NCI-H187 treated with DMSO at 0.1 percent for 48 hours (cell line): ENCODE measurements at places on chromosomes 13 and 19.

DNA sequence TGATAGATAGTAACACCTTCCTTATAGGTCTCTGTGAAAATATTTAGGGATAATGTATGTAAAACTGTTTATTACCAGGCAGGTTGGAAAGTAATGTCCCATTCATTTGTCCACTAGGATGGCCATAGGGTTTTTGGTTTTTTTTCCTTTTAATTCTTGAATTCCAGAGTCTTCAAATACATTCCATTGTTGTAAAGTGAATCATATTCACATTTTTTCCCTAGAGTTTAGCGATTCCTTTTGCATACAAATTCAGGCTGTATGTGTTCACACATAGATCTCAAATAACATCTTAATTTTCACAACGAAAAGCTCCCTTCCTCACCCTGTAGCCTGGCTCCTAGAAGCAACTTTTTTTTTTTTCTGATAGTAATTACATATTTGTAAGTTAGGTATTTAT, 1.8 kb upstream of the ZNF557 start:
- no peak for DNase-seq

DNA sequence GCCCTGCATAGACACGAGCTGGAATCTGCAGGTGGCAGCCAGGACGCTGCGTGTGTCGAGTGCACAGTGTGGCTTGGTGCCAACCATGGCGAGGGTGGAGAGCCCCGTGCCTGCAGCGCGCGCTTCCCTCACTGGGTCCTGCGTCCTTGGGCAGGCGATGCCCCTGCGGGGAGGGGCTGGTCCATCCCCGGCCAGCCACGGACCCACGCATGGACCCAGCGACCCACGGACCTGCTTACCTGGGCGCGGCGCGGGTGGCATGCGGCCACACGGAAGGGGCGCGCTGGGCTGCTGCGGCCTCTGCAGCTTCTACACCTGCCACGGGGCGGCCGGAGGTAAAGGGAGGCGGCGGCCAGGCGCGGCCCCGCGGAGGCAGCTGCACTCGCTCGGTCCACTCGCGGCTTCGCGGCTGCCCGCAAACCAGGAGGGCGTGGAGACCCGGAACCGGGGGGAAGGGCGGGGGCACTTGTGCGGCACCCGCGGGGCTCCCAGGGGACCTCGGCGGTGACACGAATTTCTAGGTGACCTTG, 569 bp upstream of the MCF2L start:
- peak; percentile 33 for DNase-seq

DNA sequence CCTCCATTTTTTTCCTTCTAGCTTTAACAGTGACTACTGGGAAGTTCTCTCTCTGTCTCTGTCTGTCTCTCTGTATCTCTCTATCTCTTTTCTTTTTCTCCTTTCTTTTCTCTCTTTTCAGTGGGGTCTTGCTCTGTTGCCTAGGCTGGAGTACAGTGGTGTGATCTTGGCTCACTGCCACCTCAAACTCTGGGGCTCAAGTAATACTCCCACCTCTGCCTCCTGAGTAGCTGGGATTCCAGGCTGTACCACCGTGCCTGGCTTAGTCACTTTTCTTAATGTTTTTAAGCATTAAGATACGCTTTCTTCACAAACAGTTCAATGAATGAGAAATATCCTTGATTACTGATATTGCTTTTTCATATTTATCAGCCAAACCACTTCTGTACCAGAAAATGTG, 13.1 kb downstream of the PCCA start:
- DNase-seq, result no peak

DNA sequence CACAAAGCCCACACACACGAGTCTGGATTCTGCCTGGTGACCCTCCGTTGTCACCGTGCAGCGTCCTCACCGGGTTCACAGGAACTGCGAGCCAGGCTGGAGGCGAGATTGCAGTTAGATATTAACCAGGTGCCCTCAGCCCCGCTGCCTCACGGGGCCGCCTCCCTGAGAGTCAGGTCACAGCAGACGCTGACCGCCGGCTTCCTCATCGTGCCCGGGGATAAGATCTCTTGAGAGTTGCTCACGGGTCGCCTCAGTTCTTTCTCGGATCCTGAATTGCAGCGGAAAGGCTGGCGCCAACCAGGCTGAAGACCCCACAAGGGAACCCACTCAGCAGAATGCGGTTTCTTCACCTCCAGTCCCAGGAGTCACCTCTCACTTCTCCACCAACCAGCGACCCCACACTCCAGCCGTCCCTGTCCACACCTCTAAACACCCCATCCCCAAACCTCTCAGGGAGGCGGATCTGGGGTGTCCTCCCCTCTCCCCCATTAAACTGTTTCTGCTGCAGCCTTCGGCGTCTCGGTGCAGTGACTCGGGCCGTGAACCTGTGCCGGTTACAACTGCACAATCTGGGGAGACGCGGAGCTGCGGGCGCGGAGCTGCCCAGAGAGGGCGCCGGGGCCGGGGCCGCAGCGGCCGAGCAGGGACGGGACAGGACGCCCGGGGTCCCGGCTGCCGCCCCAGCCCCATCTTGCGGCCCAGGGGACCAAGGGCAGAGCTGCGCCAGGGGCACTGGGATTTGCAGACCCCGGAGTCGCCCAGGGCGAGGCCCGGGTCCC, 591 bp downstream of the ZNF823 start:
- no peak for DNase-seq

GRCh38 chr13:90868321-90868920, 479.1 kb upstream of the MIR17HG start:
- no peak for DNase-seq

- no peak for DNase-seq
These were observed 725 bp downstream of the ZNF682 start for GRCh38 chr19:20038358-20039202.

GRCh38 chr13:34695063-34695462, 247.0 kb upstream of the NBEA start:
- no peak for DNase-seq

- no peak for DNase-seq
These were observed 533 bp downstream of the ZNF544 start for GRCh38 chr19:58229255-58229639.

GRCh38 chr13:39105110-39105509, 66.9 kb downstream of the NHLRC3 start:
- DNase-seq, result peak; percentile 13

- DNase-seq, result no peak
These were observed 204.4 kb downstream of the COG6 start for GRCh38 chr13:39859898-39860297.

- no peak for DNase-seq
These were observed 5.6 kb downstream of the INAFM1 start for GRCh38 chr19:47280183-47280797.

GRCh38 chr19:35514282-35514809, 897 bp upstream of the DMKN start:
- no peak for DNase-seq

- DNase-seq, result no peak
These were observed 58.7 kb downstream of the SLC15A1 start for GRCh38 chr13:98693756-98694155.

DNA sequence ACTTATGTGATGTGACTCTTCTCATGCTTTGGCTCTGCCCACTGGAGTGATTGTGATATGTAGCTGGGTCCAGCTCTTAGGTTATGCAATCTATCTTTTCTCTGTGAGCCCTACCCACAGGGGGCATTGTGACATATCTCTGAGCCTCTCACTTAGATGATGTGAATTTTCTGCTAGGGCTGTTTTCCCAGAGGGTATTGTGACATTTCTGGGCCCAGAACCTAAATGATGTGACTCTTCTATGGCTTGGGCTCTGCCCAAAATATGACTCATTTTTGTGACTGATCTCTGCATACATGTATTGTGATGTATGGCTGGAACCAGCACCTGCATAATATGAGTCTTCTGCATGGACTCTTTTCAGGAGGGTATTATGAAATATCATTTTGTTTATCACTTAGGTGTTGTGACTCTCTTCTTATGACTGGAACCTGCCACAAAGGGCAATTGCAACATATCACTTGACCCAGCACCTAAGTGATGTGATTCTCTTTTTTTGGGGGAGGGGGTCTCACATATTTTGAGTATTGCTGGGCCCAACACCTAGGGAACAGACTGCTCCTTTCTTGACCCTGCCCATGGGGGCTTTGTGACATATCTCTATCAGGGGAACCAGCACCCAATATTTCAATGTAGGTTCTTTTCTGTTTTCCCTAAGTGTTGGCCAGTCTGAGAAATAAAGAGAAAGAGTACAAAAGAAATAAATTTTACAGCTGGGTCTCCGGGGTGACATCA, 12.1 kb upstream of the ZNF254 start:
- DNase-seq, result no peak

DNA sequence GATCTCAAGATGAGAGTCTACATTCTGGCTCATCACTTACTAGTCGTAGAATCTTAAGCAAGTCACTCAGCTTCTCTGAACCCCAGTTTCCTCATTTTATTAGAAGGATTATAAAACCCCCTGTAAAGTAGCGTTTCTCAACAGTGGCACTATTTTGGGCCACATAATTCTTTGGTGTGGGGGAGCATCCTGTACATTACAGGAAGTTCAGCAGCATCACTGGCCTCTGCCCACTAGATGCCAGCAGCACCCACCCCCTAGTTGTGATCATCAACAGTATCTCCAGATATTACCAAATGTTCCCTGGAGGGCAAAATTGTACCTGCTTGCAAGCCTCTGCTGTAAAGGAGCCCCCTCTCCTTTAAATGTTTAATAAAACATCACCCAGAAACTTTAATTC, 22.6 kb downstream of the STARD13 start:
- DNase-seq, result no peak

- no peak for DNase-seq
These were observed 88.2 kb upstream of the ARGLU1 start for GRCh38 chr13:106656186-106656585.

- no peak for DNase-seq
These were observed 18.8 kb downstream of the HIPK4 start for GRCh38 chr19:40370997-40371801.

DNA sequence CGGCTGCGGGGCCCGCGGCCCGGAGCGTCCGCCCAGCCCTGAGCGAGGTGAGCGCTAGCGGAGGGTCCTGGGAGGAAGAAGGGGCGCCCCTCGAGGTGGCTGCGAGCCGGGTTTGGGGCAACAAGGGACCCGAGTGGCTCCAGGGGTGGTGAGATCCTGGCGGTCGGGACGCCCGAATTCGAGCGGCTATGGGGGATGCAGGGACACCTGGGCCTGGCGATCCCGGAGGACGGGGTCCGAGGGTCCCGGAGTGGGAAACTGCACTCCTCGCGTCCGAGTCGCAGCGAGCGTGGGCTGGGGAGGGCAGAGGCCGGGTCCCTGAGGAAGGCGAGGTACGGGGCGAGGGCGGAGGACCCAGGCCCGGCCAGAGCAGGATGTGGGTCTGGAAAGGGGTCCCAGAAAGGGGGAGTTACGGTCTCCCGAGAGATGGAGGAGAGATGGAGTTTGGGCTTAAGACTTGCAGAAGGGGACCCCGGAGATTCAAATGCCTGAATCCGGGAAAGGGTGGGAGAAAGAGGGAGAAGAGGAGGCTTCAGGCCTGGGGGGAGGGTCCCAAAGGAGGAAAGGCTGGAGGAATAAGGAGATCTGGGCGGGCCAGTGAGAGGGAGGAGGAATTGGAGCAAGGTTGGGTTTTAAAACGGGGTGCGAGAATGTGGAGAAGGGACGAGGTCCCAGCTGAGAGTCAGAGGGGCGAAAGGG, 542 bp downstream of the CACNG7 start:
- no peak for DNase-seq

DNA sequence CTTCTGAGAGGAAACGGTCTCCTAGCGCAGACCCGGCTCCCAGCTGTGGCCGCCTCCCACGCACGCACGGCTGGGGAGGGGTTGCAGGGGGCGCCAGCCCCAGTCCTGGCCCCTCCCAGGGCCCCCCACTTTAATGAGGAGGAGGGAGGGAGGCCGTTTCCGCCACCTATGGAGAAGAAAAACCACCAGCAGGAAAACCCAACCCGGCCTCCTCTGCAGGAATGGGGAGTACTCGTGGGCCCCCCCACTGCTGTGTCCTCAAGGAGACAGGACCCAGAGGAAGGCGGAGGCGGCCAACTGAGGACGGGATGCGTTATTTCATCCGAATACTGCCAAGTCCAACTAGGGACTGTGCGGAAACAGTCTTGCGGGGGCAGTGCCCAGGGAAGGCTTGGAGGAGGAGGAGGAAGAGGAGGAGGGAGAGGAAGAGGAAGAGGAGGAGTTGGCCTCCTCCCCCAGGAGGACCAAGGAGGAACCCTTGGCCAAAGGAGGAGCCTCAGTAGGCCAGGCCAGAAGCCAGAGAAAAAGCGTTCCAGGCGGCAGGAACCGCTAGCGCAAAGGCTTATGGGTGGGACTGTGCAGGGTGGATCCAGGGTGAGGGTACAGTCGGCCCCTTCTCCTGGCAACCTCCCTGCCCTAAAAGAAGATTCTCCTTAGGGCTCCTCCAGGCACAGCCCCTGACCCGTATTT, 3.9 kb upstream of the SSBP4 start:
- no peak for DNase-seq

DNA sequence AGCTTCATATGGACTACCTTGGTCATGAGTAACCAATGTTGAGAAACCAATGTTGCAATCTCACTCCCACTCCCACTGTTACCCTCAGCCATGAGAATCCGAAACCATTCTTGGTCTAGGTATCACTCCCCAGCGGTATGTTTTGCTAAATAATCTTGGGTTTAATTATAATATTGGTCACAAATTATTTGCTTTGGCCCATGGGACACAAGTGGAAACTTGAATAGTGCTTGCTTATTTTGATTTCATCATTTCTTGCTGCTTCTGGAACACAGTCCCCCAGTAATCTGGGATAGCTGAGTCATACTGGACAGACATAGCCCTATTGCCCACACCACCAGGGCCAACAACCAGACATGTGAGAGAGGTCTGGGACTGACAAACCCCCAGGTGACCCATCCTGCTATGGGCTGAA, 171.6 kb upstream of the IPO5 start:
- DNase-seq, result no peak

DNA sequence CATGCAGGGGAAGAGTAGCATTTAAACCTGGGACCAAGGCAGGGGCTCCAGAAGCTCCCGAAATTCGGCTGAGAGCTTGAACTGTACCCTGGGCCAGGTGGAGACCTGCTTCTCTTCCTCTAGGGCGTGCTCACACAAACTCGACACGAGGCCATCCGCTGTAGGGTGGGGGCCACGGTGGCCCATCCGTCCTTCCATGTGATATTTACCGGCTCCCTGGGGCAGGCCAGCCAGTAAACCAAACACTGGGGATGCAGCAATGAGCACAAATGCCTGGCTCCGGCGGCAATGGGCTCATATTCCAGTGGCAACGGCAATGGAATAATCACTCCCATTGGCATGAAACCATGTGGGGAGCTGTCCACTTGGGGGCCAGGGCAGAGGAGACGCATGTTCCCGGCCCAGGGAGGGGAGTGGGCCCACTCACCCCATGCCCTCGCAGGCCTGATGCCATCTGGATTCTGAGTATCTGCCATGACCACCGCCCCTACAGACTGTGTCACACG, 10.8 kb downstream of the SH3GL1 start:
- DNase-seq, result no peak

DNA sequence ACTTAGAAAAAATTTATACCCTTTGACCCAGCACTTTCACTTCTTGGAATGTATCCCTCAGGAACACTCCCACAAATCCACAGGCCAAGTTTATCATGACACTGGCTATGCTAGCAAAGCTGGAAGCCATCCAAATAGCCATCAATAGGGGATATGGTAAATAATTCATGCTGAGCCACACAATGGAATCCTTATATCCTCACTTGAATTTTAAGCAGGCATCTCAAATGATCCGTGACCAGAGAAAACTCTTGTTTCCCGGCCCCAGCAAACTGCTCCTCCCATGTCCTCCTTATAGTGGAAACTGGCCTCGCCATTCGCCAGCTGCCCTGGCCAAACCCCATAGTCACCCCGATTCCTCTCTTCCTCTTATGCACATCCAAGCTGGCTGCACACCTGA, 37.6 kb downstream of the GRIK5 start:
- DNase-seq, result peak; percentile 96
